ENCODE measurements at places on chromosomes 3 and 15. TPM values are rescaled to one million over a fixed set of nuclear protein-coding genes. Genes with fewer than 3 reads are reported as not detected.
A peak's percentile ranks its signal among the peaks of the same experiment; 100 is the strongest.

DNA sequence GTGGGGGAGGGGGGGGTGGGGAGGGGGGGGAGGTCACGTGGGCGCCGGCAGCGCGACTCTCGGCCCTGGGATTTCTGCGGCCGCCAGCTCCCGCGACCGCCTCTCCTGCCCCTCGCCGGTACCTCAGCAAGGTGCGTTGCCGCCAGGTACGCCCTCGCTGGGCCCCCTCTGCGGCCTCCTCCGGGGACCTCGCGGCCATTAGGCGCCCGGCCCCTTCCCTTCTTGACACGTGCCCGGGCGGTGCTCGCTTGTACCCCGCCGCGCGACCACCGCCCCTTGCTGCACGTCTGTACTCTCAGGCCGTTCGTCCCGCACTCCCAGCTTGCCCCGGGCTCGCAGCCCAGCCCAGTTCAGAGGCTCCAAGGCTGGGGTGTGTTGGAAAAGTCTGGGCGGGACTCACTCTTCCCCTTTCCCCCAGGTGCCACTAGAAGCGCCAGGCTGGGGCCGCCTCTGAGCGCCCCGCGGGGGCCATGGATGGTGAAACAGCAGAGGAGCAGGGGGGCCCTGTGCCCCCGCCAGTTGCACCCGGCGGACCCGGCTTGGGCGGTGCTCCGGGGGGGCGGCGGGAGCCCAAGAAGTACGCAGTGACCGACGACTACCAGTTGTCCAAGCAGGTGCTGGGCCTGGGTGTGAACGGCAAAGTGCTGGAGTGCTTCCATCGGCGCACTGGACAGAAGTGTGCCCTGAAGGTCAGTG is at the start of gene MAPKAPK3:
Gene MAPKAPK3 (plus strand): TSS at position 56 of the 696 bp plus-strand sequence. CDS start 415 bp downstream, at position 471.
- DNase-seq, result no peak
- no peaks in the 10 kb centered on the region for H3K36me3 ChIP-seq
- H3K27me3 ChIP-seq, result no peaks in the 10 kb centered on the region
- H3K4me3 ChIP-seq, result peak within 1 kb of the TSS; percentile 86
- H3K27ac ChIP-seq, result peak within 1 kb of the TSS; percentile 93
- peaks cover 17% of the 10 kb centered on the region for H3K4me1 ChIP-seq

DNA sequence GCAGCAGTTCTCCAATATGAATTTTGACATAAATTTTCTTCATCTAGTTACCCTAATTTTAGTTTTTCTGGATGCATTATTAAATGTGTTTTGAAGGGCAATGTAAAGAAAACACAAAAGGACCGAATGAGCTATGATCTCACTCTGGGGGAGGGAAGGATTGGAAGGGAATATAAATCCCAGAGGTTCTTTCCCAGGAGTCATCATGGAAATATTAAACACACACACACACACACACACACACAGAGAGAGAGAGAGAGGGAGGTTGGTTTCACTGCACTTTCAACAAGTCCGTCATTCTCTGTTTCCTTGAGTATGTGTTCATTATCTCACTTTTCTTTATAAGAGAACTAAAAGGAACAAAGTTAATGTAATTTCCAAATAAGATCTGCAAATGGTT is 70.7 kb upstream of the DCBLD2 start:
- no peaks in the 10 kb centered on the region for H3K4me1 ChIP-seq
- DNase-seq, result no peak
- H3K36me3 ChIP-seq, result no peaks in the 10 kb centered on the region
- no peak overlapping the region for H3K27ac ChIP-seq
- no peaks in the 10 kb centered on the region for H3K27me3 ChIP-seq

SLC6A20 gene
- not detected for total RNA-seq

DNA sequence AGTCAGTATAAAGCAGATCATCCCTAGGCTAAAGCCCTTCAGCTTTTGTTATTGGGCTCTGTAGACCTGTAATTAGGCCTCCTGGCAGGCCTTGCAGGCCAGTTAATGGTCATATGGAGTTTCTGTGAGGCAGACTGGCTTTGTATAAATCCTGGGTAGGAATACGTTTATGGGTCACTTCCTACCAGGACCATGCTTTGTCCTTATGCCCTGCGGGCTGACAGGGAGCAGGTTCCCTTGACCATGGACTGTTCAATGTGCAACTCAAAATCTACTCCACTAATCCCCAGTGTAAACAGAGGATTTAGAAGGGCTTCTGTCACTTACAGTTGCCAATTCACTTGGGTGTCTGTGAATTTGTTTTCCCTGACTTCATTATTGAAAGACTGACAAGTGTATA is 202.7 kb upstream of the MLF1 start:
- no peak overlapping the region for H3K27ac ChIP-seq
- no peaks in the 10 kb centered on the region for H3K27me3 ChIP-seq
- no peaks in the 10 kb centered on the region for H3K36me3 ChIP-seq
- no peak for DNase-seq
- H3K4me1 ChIP-seq, result no peaks in the 10 kb centered on the region

GXYLT2 gene
- 7.7 TPM for total RNA-seq

- H3K27ac ChIP-seq, result no peak overlapping the region
- no peaks in the 10 kb centered on the region for H3K27me3 ChIP-seq
- no peaks in the 10 kb centered on the region for H3K4me1 ChIP-seq
- no peak overlapping the region for H3K4me3 ChIP-seq
Measured at GRCh38 chr3:52787672-52788625, 6.6 kb upstream of the ITIH3 start.

DYNLT2B gene
- total RNA-seq, result 6.5 TPM

DNA sequence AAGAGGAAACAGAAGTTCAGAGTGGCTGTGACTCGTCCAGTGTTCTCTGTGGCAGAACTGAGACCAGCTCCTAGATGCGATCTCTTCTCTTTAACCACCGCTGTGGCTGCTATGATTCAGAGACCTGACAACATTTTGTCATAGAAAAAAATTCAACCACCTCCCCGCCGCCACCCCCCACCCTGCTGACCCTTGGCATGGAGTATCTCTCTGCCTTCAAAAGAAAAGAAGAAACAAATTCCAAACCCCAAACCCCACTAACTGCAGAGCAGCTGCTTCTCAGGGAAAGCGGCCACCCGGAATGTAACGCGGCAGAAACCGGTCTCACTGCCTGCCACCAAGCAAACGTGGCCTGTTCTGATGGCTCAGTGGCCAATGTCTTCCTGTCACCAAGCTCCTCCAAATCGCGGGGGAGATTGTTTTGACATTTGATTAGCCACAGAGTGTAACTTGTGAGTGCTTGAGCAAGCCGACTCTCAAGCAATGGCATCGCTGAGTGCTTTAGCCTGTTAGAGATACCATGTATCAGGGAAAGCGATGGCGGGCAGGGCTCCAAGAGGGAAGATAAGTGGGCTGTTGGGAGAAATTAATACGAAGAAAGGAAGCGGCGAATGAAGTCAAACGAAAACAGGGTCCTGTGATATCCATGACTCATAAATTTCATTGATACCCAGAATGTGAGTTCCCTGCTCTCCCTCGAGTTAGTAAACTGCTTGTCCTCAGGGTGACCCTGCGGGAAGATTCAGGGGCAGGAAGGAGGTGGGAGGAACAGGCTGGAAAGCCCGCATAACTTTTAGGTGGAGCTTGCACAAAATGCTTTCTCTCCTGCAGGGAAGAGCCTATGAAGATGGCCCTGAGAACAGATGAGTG is 44.8 kb upstream of the TLE3 start:
- no peak for DNase-seq
- H3K36me3 ChIP-seq, result no peaks in the 10 kb centered on the region
- no peaks in the 10 kb centered on the region for H3K27me3 ChIP-seq

DNA sequence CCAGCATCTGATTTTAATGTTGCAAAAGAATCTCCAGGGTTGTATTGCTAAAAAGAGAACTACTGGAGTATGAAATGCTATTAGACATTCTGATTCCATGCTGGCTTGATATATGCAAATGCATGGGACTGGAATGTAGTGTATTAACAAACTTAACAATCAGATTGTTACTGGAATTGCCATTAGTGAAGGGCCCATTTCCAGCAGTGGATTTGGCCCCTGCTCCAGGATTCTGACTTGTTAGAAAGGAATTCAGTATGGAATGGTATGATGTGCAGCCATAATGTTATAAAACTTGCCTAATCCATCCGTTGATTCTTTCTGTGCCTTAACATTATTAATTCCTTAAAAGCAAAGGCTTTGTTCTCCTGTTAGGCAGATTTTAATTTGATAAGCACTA is 7.9 kb downstream of the ARRDC4 start:
- H3K4me3 ChIP-seq, result no peak overlapping the region
- H3K4me1 ChIP-seq, result no peaks in the 10 kb centered on the region
- no peaks in the 10 kb centered on the region for H3K36me3 ChIP-seq
- no peak overlapping the region for H3K27ac ChIP-seq

GRCh38 chr3:172134352-172134751 is 95.0 kb downstream of the FNDC3B start:
- peaks cover 13% of the 10 kb centered on the region for H3K4me1 ChIP-seq
- H3K27ac ChIP-seq, result no peak overlapping the region
- no peaks in the 10 kb centered on the region for H3K36me3 ChIP-seq
- H3K27me3 ChIP-seq, result no peaks in the 10 kb centered on the region

- H3K4me3 ChIP-seq, result no peak overlapping the region
- H3K27me3 ChIP-seq, result no peaks in the 10 kb centered on the region
- no peak overlapping the region for H3K27ac ChIP-seq
- DNase-seq, result no peak
- H3K4me1 ChIP-seq, result no peaks in the 10 kb centered on the region
- no peaks in the 10 kb centered on the region for H3K36me3 ChIP-seq
Measured at GRCh38 chr3:135784557-135784956, 181.0 kb upstream of the PPP2R3A start.

DNA sequence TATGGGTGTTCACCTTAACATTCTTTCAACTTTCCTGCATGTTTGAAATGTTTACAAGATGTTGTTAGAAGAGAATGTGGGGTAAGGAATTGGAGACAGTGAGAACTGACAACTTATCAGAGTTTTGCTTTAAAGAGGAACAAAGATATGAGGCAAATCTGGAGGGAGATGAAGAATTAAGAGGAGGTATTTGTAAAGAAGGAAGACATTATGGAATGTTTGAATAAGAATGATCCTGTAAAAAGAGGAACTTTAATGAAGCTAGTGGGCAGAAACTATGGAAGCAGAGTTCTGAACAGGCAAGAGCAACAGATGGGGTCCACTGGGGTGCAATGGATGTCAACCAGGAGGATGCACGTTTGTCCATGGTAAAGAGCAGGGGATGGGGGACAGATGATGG is 27.7 kb downstream of the PLD1 start:
- no peak for DNase-seq
- H3K27ac ChIP-seq, result no peak overlapping the region
- H3K4me1 ChIP-seq, result no peaks in the 10 kb centered on the region
- no peaks in the 10 kb centered on the region for H3K36me3 ChIP-seq
- H3K4me3 ChIP-seq, result no peak overlapping the region

DNA sequence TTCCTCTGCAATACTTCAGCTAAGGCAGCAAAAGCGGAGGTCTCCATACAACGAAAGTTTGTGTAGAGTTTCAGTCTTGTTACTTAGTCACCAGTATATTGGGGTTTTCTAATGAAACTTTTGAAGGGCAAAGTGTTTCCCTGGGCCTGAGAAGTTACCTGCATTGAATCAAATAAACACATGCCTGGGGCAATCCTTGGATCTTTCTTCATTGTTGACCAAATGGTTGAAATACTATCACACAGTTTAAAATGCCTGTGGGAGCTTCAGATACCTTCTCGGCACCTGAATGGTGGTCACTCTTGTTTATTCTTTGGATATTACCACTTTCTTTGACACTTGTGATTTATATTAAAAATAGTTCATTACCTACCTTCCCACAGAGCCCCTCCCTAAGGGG is 988 bp upstream of the CHSY1 start:
- peak overlapping the region; percentile 88 for H3K27ac ChIP-seq
- no peak for DNase-seq
- no peaks in the 10 kb centered on the region for H3K27me3 ChIP-seq
- peak overlapping the region; percentile 76 for H3K4me3 ChIP-seq
- H3K36me3 ChIP-seq, result no peaks in the 10 kb centered on the region

DNA sequence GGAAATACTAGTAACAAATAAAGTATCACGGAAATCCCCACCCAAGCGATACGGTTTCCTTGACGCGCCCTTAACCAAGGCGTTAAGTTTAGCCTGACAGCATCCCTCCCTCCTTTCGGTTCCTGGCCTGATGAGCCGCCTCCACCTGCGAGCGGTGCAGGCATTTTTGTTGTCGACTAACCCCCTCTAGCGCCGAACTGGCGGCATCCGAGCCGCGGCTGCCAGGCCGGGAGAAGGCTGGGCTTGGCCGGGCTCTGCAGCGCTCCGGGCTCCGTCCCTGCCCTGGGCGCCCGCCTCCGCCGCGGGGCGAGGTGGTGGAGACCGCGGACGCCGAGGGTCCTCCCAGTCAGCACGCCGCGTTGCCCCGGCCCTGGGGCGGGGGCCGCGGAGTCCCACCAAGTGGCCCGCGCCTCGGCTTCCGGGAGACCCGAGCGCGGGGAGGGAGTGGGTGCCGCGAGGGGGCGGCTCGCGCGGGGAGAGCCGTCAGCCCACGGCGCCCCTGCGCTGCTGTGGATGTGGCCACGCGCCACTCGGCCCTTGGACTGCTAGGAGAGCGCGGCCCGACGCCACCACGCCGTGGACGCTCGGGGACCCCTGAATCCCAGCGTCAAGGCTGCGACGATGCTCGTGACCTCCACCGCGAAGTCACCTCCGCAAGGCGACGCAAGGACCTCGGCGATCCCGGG is 1.1 kb upstream of the EPHA6 start:
- no peaks in the 10 kb centered on the region for H3K36me3 ChIP-seq
- H3K4me1 ChIP-seq, result no peaks in the 10 kb centered on the region
- DNase-seq, result peak; percentile 77
- H3K27me3 ChIP-seq, result no peaks in the 10 kb centered on the region
- peak overlapping the region; percentile 42 for H3K4me3 ChIP-seq
- peak overlapping the region; percentile 57 for H3K27ac ChIP-seq

GRCh38 chr3:57673156-57673555 is 19.7 kb downstream of the DENND6A start:
- H3K36me3 ChIP-seq, result no peaks in the 10 kb centered on the region
- no peak overlapping the region for H3K4me3 ChIP-seq
- no peak overlapping the region for H3K27ac ChIP-seq
- no peaks in the 10 kb centered on the region for H3K27me3 ChIP-seq

IMPG2 gene
- total RNA-seq, result 0.23 TPM

GRCh38 chr3:172522871-172523818 is at the start of gene TNFSF10:
Gene TNFSF10, minus strand, starts transcription at chr3:172523430. Its CDS starts 46 bp downstream, at chr3:172523384.
- DNase-seq, result peak; percentile 87
- H3K4me1 ChIP-seq, result peaks cover 9% of the 10 kb centered on the region
- H3K27ac ChIP-seq, result peak within 1 kb of the TSS; percentile 86
- peak within 1 kb of the TSS; percentile 41 for H3K4me3 ChIP-seq

OR5K2 gene
- total RNA-seq, result not detected

MORC1 gene
- not detected for total RNA-seq

- no peak overlapping the region for H3K4me3 ChIP-seq
- DNase-seq, result no peak
- no peaks in the 10 kb centered on the region for H3K27me3 ChIP-seq
- H3K4me1 ChIP-seq, result no peaks in the 10 kb centered on the region
Measured at GRCh38 chr3:72957297-72957696, 39.3 kb upstream of the PPP4R2 start.

DNA sequence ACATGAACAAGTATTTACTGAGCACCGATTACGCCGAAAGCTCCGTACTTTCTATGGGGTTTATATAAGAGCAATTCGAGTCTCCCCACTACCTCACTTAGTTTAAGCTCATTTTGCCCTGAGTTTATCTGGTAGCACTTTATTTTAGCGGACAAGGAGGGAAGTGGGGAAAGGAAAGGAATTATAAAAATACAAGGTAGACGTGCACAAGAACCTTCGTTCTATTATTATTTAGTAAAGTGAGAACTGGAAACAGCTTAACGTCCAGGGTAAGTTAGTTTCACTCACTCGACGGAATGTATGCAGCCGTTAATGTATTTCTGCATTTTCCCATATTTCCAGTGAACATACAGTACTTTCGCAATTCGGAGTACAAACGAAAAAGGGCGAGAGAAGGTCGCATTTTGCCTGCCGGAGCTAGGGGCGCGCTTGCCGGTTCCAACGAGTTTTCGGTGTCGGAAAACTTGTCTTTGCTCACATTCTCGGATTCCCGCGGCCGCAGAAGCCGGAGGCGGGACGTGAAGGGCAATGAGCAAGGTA is 1.2 kb upstream of the STT3B start:
- H3K36me3 ChIP-seq, result no peaks in the 10 kb centered on the region
- no peak for DNase-seq
- H3K27me3 ChIP-seq, result no peaks in the 10 kb centered on the region
- peak overlapping the region; percentile 89 for H3K4me3 ChIP-seq
